CD4-positive, alpha-beta T cell (primary cell): ENCODE measurements at places on chromosomes 5 and 9. TPM values are rescaled to one million over a fixed set of nuclear protein-coding genes. Genes with fewer than 3 reads are reported as not detected.
A peak's percentile ranks its signal among the peaks of the same experiment; 100 is the strongest.

GRCh38 chr9:81575956-81576355 is 113.4 kb downstream of the TLE1 start:
- H3K36me3 ChIP-seq: no peaks in the 10 kb centered on the region
- no peaks in the 10 kb centered on the region for H3K4me1 ChIP-seq
- H3K27me3 ChIP-seq: no peaks in the 10 kb centered on the region
- DNase-seq: no peak

GRCh38 chr5:143275512-143276363 is 127.7 kb downstream of the NR3C1 start:
- H3K27me3 ChIP-seq: no peaks in the 10 kb centered on the region
- H3K27ac ChIP-seq: no peak overlapping the region
- no peaks in the 10 kb centered on the region for H3K4me1 ChIP-seq
- peaks cover 24% of the 10 kb centered on the region for H3K36me3 ChIP-seq

PAEP gene
- total RNA-seq: not detected

DNA sequence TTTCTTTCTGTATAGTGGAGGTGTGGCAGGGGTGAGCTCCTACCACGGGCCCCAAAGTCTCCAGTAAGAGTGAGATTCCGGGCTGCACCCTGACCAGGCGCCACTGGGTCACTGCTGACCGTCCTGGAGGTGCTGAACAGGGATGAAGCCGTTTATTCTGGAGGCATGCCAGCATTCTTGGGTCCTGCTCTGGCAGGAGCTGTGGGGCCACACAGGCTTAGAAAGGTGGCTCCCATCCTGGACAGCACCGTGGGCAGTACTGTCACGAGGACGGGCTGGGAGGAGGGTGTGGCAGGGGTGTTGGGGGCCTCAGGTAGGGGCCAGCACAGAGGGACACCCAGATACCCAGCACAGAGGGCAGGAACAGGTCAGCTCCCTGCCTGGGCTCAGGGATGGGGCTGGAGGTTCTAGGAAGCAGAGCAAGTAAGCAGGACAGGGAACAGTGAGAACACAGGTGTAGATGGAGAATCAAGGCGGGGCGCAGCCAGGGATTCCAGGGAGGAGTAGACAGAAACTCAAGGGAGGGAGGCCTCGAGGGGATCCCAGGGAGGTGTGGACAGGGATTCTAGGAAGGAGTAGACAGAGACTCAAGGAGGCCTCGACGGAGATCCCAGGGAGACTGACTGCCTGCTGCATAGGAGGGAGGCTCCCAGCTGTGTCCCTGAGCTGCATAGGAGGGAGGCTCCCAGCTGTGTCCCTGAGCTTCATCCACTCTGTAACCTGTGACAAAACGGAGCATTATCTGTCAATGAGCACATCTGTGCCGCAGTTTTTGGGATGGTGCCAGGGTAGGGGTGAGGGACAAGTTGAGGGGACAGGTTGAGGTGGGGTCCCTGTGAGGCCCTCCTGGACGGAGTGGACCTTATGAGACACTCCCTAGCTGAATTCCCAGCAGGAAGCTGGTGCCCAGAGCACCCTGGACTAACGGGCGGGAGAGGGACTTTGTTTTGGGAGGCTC is 1.1 kb upstream of the PLEKHG4B start:
- peaks cover 59% of the 10 kb centered on the region for H3K27me3 ChIP-seq
- H3K36me3 ChIP-seq: no peaks in the 10 kb centered on the region
- no peaks in the 10 kb centered on the region for H3K4me1 ChIP-seq
- no peak overlapping the region for H3K27ac ChIP-seq
- H3K4me3 ChIP-seq: no peak overlapping the region

FOXB2 gene
- total RNA-seq: not detected

DNA sequence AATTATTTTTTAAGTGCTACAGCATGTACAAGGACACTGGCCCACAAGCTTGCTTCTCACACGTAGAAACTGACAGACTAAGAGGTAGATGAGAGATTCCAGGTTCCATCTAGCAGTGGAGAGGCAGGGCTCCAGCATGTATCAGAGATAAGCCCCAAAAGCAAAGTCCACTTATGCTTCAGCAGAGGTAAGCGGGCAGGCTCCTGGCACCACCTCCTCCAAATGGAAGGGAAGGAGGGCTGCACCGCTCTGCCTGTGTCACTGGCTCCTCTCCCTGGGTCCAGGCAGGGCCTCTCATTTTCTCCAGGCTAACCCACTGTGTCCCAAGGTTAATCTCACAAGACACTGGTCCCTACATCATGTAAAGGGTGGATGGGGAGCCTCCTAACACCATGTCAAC is 15.9 kb downstream of the GRHPR start:
- H3K4me3 ChIP-seq: no peak overlapping the region
- no peaks in the 10 kb centered on the region for H3K27me3 ChIP-seq
- H3K4me1 ChIP-seq: no peaks in the 10 kb centered on the region
- no peak overlapping the region for H3K27ac ChIP-seq
- peaks cover 70% of the 10 kb centered on the region for H3K36me3 ChIP-seq

PDGFRB gene
- not detected for total RNA-seq

DNA sequence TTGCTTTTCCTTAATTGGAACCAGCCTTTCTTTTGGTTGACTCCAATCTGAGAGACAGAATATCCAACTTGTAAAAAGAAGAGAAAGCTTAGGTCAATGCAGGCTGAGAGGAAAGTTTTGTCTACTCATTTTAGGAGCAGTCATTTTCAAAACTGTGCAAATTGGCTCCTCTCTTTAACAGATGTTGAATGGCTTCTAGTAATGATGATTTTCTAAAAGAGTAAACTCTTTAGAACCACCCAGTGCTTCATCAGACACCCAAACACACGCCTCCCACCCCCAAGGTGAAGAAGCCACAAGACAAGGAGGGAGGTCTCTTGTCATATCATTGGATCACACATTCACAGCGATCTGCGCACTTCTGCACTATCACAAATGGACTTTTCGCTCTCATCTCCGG is 116.3 kb upstream of the KLF9 start:
- DNase-seq: no peak
- no peaks in the 10 kb centered on the region for H3K4me1 ChIP-seq
- no peaks in the 10 kb centered on the region for H3K36me3 ChIP-seq
- H3K27ac ChIP-seq: no peak overlapping the region
- H3K27me3 ChIP-seq: no peaks in the 10 kb centered on the region

DNA sequence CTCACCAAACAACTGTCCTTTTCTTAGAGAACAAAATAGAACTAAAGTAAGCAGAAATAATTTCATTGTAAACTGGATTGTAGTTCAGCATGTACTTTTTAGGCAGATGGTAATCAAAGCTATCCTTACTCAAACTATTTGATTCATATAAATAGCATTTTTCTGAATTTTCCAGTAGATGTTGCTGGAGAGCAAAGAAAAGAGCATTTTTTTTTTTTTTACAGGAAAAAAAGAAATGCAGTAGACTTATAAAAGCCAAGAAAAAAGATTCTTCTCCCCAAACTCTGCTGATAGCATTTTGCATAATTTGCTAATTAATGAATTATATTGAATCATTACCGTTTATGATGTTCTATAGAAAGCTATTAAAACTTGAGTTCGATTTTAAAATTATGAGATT is 715.3 kb upstream of the WWC1 start:
- no peak for DNase-seq
- H3K27ac ChIP-seq: no peak overlapping the region
- H3K4me1 ChIP-seq: no peaks in the 10 kb centered on the region
- no peaks in the 10 kb centered on the region for H3K27me3 ChIP-seq
- H3K36me3 ChIP-seq: no peaks in the 10 kb centered on the region
- H3K4me3 ChIP-seq: no peak overlapping the region

DNA sequence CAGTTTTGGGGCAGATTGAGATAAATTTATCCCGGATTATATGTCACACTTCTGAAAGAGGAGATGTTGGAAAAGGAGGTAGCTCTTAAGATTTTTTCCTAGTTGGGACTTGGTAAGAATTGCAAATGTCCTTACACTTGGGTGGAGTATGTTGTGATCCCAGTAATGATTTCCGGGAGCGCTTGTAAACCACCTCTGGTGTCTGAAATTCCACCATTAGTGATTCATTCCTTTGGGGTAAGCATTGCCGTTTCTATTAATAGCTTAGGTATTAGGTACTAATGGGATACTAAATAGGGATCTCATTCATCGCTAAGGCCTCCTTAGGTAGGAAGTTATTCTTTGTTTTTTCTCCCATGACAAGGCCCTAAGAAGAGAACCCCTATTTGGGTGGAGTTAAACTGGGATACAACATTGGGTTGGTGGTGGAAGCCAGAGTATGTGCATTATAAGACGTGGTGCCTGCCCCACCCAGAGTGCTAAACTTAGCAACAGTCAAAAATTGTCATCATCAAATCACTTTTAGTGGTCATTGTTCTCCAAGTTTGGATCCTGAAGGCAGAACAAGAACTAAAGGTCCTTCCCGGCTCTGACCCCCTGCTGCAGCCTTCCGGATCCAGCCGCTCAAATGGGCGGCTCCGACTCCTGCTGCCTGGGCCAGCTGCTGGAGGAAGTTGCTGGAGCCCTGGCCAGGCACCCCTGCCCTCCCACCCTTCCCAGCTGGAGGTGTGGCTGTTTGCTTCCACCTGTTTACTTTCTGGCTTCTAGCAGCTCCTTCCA is 31.7 kb upstream of the DAB2IP start:
- no peaks in the 10 kb centered on the region for H3K27me3 ChIP-seq
- no peaks in the 10 kb centered on the region for H3K36me3 ChIP-seq
- no peak for DNase-seq
- H3K4me3 ChIP-seq: no peak overlapping the region
- no peaks in the 10 kb centered on the region for H3K4me1 ChIP-seq

HMCN2 gene
- not detected for total RNA-seq

DNA sequence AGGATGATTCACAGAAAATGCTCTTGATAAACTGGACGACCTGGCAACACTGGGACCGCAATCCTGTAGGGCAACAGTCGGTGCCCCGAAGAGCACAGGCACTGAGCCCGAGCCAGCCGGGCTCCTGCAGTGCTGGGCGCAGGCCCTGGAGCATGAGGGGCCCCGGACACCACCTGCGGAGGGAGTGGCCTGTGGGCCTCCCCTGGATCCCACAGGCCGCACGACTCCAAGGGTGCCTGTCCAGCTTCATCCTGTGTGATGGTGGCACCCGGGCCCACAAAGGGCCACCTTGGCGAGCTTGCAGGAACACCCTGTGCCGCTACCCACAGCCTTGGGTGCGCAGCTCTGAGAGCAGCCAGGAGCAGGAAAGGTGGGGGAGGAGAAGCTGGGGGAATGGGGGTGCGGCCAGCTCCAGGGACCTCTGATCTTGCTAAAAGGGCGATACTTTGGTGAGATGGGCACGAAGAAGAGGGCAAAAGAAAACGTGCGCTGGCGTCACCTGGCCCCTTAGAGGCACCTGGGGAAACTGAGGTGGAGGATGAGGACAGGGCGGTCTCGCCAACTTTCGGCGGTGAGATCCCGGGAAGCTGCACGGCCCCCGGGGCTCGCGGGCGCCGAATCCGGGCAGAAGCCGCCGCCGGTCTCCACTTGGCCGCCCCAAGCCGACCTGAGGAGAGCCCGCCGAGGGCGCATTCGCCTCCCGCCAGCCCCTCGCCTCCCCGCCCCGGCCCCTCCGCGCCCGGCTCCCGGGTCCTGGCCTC is 722 bp downstream of the TBC1D9B start:
- no peak overlapping the region for H3K27ac ChIP-seq
- no peaks in the 10 kb centered on the region for H3K27me3 ChIP-seq
- DNase-seq: peak; percentile 33
- H3K4me3 ChIP-seq: peak overlapping the region; percentile 60
- H3K4me1 ChIP-seq: peaks cover 25% of the 10 kb centered on the region
- peaks cover 27% of the 10 kb centered on the region for H3K36me3 ChIP-seq

DNA sequence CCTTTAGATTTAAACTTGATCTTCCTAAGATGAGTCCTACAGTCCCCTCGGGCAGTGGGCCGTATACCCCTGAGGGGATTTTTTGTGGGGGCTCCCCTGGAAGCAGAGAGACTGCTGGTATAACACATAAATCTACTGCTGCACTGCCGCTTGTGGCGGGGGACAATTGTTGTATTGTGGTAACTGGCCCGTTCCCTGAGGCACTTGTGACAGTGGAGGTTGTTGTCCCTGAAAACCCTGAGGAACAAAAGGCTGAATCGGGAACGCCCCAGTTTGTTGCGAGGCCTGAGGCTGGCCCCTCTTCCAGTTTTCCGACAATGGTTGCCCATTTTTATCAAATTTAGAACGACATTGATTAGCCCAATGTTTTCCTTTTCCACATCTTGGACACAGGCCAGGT is 4.7 kb upstream of the TMEM141 start:
- H3K36me3 ChIP-seq: no peaks in the 10 kb centered on the region
- peaks cover 15% of the 10 kb centered on the region for H3K4me1 ChIP-seq
- DNase-seq: no peak
- no peaks in the 10 kb centered on the region for H3K27me3 ChIP-seq
- no peak overlapping the region for H3K4me3 ChIP-seq

DNA sequence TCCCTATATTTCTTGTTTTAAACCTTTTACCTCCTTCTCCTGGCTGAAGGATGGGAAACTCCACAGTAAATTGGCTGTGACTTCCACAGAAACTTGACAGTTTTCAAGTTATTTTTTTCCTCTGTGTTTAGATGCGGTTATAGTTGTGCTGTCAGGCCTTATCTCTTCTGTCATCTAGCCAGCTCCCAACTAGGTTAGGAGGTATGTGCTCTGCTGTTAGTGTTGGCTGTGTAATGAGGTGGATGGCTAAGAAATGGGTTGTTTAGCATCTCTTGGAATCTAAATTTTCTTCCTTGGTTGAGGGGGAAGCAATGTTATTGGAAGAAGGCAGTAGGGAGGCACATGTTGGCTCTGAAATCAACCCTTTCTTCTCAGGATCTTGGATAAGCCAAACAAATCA is 149.9 kb upstream of the RUSC2 start:
- no peak overlapping the region for H3K4me3 ChIP-seq
- H3K27ac ChIP-seq: no peak overlapping the region
- DNase-seq: no peak
- H3K4me1 ChIP-seq: no peaks in the 10 kb centered on the region
- no peaks in the 10 kb centered on the region for H3K27me3 ChIP-seq
- no peaks in the 10 kb centered on the region for H3K36me3 ChIP-seq

BHMT gene
- total RNA-seq: not detected

RAI14 gene
- total RNA-seq: 0.20 TPM

DNA sequence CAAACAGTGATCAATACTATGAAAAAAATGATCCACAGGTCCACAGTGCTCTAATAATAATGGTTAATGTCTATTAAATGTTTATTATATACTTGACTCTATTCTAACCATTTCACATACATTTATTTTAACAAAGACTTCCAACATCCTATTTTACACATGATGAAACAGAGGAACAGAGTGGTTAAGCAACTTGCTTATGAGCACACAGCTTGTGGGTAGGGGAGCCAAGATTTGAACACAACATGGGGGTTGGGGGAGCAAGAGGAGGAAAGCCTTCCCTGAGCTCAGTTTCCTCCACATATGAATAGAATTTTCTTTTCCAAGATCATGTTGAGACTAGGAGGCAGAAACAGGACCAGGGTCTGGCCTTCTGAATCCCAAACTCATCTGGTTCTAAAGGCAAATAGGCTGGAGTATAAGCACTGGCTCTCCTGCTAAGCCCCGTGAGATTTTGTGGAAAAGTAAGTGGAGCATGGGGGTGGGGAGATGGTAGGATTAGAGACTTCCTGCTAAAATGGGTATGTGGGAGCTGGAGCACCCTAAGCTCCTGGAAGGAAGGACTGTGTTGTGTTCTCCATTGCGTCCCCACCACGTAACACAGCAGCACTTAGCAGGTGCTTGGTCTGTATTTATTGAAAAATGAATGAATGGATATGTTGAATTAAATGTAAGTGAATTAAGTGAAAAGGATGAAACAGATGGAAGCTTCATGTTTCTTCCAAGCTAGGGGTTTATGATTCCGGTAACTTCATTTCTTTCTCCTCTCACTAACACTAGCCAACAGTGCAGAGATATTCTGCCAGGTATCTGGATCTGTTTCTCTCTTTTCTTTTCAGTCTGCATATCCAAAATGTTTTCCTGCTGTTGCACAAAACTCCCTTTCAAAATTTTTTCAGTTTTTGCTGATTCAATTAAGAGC is 26.9 kb upstream of the GALNT10 start:
- no peak overlapping the region for H3K4me3 ChIP-seq
- H3K4me1 ChIP-seq: no peaks in the 10 kb centered on the region
- H3K36me3 ChIP-seq: no peaks in the 10 kb centered on the region
- no peak for DNase-seq
- H3K27me3 ChIP-seq: peaks cover 6% of the 10 kb centered on the region
- no peak overlapping the region for H3K27ac ChIP-seq
